ENCODE measurements at places on chromosomes 11 and 22.
A peak's percentile ranks its signal among the peaks of the same experiment; 100 is the strongest.

DNA sequence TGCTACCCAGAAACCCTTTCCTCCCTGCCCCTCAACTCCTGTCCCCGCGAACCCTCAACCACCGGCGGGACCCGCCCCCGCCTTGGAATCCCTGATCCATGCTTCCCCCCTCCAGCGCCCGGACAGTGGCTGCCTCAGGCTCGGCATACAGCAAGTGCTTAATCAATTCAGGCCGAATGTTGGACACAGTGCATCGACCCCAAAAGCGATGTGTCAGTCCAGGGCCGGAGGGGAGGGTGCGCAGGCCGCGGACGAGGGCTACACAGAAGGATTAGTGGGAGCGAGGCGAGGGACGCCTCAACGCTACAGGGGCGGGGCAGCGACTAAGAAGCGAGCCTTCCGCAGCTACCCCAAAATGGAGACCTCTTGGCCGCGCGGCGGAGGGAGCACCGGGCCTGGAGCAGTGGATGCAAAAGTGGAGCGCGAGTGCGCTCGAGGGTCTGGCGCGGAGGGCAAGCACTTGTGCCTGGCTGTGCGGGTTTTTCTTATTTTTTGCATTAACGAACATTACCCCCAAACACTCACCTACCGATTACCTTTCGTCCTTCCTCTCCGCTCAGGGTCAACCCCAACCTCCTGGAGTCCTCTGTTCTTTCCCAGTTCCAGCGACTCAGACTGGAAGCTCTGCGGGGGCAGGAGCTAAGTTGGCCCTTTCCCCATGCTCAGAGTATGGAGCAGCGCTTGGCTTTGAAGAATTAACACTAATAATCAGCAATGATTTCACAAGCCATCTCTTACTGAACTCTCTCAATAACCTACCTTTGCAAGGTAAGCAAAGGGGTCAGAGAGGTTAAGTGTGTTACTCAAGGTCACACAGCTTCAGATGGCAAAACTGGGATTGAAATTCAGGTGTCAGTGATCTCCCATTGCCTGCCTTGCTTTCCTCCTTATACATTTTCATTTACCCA lies 30.0 kb upstream of the WNT11 start:
- DNase-seq: peak; percentile 85

DNA sequence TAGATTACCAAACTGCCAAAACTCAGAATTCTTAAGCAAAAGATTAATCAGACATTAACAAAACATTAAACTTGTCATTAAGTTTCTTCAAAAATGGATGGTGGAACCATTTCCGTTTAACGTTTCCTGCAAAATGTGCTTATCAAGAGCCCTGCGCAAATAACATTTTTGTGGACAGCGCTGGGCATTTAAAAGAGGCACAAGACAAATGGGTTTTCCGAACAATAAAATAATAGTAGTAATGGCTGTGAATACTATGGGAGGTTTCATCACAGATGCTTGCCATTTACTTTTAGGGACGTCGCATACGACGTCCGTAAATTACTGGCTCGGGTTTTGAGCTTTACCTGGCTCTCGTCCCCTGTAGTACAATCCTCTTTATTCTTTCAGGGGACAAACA lies 1.1 kb downstream of the NPAT start:
- no peak for DNase-seq

DNA sequence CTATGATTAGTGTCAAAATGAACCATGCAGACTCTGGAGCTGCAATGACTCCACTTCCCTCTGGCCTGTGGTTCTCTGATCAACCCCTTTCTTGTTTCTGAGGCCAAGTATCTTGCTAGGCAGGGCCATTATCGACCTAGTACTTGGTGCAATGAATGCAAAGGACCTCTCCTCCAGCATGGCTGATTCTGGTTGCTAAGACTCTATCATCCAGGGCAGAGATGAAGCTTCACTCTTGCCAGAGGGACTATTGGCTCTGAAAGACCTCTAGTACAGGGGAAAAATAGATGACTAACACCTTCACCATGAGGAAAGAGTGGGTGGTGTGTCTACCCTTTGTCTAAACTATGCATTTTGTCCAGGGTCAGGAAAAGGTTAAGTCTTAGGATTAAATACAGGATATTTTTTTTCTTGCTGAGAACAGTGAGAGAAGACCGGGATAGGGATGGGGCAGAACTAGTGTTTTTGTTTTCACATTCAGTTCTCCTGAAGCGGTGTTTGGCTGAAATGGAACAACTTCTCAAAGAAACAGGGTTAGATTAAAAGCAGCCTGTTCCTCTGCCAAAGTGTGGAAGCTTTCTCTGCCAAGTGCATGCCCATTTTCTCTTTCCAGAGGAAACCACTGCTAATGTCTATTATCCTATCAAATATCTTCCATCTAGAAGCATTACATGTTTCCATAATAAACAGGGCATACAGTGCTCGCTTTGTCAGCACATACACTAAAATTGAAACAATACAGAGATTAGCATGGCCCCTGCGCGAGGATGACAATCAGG lies 5.0 kb upstream of the MTFP1 start:
- no peak for DNase-seq

DNA sequence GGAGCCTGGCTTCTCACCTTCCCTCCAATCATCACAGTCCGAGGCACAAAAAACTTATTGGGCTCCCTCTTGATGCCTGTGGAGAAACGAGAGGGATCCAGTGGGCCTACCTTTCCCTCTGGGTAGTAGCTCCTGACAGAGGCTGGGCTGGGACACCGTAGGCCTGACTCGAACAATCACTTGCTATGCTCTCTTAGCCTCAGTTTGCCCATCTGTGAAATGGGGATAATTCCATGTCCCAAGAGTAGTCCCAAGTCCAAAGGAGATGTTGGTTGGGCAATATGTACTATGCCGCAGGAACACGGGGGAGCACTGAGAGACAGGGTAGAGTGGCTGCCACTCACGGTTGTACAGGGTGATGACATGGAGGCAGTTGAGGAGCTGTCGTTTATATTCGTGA lies 7.6 kb upstream of the RASGRP2 start:
- DNase-seq: no peak

GRCh38 chr11:99268886-99269285 lies 248.1 kb downstream of the CNTN5 start:
- peak; percentile 40 for DNase-seq

GRCh38 chr22:28112190-28112544 lies 193.1 kb upstream of the PITPNB start:
- DNase-seq: no peak

DNA sequence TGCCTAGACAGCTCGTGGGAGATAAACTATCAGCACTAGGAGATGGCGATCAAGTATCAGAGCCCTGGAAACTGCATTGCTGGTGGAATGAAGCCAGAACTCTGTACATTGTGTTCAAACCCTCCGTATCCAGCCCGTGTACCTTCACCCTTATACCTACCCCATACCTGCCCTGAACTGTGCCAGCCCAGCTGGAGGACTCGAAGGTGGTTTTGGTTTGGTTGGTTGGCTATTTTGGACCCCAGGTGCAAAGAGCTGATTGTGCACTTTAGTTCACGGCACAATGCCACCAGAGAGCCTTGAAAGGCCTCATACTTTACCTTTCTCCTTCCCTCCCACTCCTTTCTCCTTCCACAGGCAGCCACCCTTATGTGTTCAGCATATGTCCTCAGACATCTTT lies 16.0 kb downstream of the FAM83F start:
- DNase-seq: no peak

DNA sequence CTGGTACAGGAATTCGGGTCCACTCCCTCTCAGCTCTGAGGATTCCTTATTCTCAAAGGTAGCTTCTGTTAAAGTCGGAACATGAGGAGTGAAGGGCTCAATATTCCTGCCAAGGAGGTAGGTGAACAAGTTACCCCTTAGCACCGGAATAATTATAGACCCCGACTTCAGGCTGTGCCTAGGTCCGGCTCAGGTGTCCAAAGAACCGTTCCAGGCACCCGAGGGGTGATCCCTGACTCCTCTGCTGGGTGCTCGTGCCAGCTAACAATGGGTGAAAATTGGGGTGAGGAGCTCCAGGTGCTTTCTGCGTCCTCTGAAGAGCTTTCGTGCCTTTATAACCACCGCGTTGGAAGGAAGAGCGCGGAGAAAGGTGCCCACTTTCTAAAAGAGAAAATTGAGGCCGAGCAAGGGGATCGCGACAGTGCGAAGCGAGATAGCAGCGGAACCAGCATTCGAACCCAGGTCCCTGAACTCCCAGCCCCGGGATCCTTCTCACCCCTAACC lies 393 bp downstream of the CYB561A3 start:
- DNase-seq: no peak

DNA sequence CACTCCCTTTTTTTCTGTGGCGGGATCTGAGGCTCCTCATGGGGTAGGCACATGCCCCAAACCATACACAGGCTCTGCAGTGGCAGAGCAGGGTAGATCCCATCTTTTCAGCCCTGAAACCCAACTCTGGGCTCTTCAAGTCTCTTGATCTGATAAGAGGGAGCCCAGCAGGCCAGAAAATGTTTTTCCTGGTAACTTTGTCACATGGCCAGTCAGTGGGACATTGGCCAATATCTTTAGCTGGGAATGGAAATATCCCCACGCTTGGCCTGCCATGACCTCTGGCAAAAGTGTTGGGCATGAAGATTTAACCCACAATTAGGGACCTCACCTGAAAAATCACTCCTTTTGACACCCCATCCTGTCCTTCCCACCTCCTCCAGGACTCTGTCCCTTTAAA lies 8.1 kb downstream of the INPP5J start:
- no peak for DNase-seq

- DNase-seq: no peak
Observed at GRCh38 chr22:28914201-28914600, 30.8 kb downstream of the ZNRF3 start.

GRCh38 chr11:116774661-116775060 lies 1.9 kb upstream of the BUD13 start:
- no peak for DNase-seq

DNA sequence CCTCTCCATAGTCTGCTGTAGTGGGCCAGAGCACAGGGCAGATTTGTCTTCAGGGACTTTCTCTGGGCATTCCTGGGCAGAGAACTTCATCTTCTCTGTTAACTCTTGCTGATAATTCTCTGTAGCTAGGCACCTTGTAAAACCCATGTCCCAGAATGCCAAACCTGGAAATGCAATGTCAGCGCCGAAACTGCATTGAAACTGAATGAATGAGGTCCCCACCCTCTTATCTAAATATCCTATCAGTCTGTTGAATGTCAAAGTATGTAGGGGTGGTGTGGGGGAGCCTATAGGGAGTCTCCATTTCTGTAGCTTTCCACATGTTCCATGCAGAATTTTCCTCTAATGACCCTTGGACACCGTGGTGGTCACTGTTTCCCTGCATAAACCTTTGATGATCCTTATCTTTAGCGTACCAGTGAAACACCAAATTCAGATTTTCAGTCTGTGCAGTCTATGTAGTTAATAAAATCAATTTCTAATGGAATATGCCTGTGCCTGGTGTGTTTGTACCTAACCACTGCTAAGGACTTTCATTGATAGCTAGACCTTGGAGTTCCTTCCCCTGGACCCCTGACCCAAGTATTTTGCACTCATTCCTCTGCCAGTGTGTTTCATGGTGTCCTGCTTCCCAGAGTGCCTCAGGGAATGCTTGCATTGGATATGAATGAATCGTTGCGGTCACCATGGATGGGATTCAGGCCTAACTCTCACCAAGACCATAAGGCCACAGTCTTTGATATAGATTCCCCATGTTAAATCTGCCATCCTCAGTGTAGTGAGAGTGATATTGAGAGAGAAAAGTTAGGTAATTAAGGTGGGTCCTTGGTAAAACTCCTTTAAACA lies 2.5 kb upstream of the CABIN1 start:
- no peak for DNase-seq

DNA sequence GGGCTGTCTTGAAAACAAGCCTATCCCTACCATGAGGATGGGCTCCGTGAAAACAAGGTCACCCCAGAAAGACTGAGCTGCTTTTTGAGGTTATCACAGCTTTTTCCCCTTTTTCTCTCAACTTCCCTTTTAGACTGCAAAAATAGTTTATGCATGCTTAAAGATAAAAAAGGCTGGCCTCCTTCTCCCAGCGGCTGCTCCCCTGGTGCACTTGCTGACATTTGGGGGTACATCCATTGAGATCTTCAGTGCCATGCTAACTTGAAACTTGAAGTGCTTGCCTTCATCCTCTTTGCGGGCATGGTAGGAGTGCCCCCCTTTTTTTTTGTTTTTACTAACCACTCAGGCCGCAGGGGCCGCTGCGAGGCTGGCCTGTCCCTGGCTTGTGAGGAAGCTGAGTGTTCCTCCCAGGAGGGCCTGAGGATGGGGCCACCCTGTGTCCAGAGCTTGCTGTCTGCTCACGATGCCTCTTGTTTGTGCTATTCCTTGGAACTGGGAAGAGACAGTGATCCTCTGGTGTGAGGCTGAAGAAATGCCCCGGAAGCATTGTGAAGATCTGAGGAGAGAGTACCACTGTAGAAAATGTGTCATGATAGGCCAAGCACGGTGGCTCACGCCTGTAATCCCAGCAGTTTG lies 2.2 kb downstream of the TANGO2 start:
- DNase-seq: no peak

- no peak for DNase-seq
Observed at GRCh38 chr22:39745789-39746188, 147.8 kb downstream of the ENTHD1 start.

- no peak for DNase-seq
Observed at GRCh38 chr11:127108838-127109237, 108.3 kb upstream of the KIRREL3 start.

DNA sequence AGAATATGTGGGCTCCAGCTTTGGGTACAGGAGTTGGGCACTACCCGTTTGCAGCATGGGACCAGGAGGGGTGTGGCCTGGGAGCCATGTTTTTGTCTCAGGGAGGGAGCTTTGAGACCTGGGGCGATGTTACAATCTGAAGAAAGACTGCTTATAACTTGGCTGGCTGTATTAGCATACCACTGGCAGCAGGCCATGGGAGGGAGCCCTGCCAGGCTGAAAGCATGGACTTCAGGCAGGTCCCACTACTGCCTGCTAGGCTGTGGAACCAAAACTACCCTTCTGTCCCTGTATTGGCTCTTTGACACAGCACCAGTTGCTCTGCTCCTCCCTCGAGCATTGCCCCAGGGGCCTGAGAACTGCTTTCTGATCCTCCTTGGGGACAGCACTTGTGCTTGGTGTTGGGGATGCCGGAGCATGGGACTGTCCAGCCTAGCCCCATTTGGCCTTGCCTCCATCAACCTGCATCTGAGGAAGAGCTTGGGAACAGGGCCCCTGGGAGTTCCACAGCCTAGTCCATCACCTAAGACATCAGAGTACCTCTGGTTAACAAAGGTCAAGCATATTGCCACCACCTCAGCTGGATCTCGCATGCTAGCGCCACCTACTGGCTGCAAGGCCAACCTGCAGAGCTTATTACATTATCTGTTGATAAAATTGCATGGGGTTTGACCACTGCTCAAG lies 217.4 kb downstream of the SBF2 start:
- DNase-seq: peak; percentile 46
